Fibroblast of skin of left biceps (primary cell): ENCODE measurements at places on chromosomes 7 and 10.

GRCh38 chr10:7035126-7035761, 375.6 kb downstream of the SFMBT2 start:
- no peak for DNase-seq

DNA sequence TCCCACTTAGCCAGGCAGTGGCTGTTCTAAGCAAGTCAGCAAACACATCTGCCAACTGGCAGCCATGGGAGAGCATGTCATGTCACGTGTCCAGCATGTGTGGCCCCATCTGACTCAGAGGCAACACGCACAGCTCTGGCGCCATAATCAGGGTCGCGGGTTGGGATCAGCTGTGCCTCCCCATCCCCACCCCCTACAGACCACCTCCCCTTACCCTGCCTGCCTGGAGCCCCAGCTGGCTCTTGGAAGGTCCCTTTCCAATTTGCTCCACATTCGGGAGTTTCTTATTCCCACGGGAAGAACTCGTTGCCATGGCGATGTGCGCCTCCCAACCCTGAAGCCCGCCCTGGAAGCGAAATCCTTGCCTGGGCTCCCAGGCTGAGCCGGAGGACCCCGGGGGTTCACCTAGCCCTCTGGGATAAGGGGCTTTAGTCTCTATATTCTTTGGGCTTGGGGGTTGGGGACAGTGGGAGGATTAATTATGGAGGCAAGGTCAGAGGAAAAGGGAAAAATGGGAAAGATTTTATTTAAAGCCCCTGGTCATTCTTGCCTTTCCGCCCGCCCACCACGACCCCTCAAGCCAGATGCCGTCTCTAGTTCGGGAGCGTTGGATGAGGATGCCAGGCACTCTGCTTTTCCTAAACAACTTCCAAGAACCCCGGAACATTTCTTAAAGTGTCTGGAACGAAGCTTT, 283.7 kb downstream of the ZEB1 start:
- peak; percentile 45 for DNase-seq

DNA sequence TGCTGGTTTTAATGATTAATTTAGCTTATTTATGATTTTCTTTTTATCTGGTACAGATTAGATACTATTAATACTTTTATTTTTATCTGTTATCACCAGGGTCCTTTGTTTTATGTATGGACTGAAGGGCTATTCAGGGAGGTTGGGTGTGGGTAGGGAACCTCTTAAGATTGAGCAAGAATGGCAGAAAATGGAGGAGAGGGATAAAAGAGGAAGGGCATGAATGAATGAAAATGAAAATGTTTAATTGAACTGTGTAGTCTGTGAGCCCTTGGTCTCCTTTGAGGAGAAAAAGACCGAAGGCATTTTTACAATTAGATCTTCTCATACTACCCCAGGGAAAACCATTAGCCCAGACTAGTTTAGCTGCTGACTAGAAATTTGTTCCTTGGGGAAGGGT, 93.1 kb downstream of the CDK14 start:
- no peak for DNase-seq

DNA sequence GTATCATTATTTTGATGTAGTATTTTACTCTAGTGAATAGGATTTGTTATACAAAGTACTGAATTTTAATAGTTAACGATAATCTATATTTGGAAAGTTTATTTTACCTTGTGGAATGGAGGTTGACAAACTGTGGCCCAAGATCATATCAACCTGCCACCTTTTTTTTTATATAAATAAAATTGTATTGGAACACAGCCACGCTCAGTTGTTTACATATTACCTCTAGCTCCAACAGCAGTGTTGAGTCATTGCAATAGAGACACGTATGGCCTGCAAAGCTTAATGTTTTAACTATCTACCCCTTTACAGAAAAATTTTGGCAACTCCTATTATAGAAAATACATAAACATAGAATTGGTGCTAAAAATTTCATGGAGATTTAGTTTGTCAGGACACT, 239.3 kb downstream of the THSD7A start:
- no peak for DNase-seq

GRCh38 chr10:62817766-62818425, 1.7 kb upstream of the EGR2 start:
- DNase-seq = no peak

DNA sequence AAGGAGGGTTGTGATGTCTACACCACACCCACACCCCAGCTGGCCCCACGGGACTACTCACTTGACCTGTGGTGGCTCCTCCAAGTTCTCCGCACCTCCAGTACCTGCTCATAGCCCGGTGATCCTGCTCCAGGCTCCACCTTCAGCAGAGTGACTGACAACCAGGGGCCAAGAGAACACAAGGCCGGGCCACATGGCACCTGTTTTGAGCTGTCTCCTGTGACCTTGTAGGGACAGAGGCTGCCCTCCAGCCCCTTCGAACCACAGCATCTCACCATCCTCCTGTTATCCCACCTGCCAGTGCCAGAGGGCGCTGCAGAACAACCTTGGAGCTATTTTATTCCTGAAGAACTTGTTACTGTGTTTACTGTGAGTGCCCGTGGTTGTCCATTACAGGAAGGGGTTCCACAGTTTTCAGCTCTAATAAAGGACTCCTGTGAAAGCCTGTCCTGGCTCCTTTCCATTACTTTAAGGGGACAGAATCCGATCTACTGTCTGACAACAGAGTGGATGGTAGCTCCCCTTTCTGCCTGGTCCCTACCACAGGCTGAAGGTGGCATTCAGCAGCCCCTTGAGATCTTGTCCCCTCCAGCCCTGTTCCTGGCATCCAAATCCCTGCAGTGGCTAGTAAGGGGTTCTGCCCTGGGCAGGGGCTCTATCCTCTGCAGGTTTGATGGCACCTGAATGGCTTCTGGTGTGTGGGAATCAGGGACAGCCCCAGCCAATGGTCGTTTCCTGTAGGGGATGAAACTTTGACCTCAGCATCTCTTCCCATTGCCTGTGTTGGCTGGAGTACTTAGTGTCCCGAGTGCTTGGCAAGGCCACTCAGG, 50.8 kb downstream of the C10orf120 start:
- no peak for DNase-seq

DNA sequence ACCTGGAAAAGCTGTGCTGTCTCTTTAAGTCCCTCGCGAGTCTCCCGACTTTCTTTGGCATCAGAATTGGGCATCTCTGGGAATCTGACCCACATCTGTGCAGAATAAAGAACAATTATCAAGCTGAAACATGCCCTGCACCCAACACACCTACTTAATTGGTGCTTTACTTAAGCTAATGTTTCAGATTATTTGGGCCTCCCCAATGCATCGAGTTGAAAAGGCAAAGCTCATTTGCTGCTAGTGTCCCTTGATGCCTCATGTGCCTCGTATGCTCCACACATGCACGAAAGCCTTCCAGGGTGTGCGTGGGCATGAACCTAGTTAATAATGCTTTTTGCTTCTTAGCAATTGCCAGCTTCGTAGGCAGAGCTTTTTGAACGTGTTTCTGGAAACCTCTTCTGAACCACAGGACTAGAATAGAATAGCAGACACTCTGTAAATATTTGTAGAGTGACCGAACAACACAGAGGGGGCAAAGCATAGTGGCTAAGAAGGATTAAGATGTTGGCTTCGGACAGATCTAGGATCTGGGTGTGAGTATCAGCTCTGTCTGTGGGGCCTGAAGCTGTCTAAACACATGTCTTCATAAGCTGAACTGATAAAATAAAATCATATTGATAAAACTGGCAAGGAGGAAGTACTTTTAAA, 26.7 kb upstream of the FGFR2 start:
- no peak for DNase-seq

DNA sequence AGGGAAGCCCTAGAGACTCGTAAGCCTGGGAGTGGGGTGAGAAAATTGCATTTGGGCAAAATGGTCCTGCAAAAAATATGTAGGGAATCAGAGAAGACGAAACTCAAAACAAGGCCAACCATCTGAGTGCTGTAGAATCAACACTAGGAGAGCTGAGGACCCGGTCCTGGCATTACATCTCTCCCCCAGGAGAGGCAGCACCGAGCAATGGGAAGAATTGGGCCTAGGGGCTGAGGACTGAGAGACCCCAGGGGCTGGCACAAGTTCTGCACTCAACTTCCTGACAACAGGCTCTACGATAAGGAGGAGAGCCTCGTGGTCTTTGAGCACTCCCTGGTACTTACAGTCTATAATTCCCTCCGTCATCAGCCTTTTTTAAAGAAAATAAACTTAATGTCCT, 47.6 kb downstream of the BPGM start:
- no peak for DNase-seq

GRCh38 chr10:34190580-34190979, 624.5 kb downstream of the PARD3 start:
- DNase-seq = no peak

DNA sequence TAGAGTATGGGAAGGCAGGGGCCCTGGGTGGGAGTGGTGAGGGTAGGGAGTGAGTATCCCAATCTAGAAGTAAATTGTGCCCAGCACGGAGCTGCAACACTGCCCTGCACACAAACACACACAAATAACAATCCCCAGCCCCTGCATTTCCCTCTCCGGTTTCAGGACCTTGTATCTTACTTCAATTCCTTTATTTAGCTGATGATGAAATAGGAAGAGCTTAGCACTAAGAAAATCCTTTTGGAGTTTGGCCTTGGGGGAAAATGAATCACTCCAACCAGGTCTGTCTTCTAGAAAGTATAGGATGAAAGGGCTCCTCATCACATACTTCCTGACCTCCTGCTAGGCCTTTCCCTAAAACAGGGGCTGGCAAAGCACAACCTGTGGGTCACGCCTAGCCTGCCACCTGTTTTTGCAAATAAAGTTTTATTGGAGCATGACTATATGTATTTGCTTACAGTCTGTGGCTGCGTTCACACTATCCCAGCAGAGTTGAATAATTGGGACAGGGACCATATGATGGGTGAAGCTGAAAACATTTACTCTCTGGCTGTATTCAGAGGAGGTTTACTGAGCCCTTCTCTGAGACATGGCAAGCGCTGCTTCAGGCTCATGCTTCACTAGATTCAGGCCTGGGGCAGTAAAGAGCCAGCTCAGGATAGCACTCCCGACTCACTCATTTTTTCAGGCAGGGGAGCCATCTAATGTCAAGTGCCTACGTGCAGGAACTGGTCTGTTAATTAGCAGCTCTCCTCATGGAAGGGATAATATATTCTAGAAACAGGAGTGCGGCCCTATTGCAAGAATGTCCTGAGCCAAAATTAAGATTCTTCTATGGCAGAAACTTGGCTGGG, 111.0 kb downstream of the EGFR start:
- DNase-seq = no peak

DNA sequence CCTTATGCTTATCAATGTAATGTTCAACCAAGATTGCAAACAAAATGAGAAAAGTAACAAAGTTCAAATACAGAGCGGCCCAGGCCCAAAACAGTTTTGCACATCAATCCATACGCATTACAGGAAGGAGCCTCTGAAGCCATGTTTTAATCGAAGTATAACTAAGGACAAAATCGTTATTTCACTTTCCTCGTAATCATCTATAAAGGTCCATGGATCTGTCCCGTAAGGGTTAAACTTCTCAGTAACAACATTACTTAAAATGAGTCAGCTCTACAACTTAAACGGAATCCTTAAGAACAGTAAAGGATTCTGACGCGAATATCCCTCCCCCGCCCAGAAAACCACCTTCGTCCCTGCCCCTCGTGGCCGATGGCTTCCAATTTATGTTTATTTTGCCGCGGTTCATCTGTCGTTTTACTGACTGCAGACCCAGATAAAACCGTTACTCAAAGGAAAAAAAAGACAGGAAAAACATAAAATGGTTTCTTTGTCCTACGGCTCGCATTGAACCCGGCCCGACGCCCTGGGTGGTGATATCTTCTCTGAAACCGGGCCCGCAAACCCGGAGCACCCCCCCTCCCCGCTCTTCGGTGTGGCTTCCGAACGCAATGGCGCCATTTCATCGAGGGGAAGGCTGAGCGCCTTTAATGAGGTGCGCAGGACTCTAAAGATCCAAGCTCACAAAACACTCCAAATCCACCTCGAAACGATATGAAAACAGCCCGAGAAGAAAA, 1.1 kb downstream of the HNRNPA2B1 start:
- DNase-seq = no peak

GRCh38 chr10:6019796-6020195, 42.4 kb downstream of the IL2RA start:
- no peak for DNase-seq

DNA sequence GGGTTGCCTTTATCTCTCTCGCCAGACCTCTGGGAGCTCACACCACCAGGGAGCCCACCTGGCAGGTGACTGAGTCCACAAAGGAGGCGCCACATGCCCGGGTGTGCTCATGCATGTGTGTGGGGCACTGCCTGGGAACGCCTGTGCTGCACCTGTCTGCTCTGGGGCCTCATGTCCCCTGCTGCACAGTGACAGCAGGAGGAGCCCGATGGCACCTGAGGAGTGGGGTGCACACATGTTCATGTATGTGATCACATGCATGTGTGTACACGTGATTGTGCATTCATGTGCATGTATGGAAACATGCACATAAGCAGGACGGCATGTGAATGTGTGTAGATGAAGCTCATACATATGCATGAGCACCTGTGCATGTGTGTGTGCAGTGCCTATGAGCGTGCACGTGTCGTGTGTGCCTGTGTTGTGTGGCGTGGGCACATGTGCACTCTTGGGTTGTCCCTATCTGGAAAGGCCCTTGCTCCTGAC, 22.0 kb downstream of the YKT6 start:
- no peak for DNase-seq

- no peak for DNase-seq
These were observed 291.7 kb downstream of the DNAJB6 start for GRCh38 chr7:157628456-157628855.

DNA sequence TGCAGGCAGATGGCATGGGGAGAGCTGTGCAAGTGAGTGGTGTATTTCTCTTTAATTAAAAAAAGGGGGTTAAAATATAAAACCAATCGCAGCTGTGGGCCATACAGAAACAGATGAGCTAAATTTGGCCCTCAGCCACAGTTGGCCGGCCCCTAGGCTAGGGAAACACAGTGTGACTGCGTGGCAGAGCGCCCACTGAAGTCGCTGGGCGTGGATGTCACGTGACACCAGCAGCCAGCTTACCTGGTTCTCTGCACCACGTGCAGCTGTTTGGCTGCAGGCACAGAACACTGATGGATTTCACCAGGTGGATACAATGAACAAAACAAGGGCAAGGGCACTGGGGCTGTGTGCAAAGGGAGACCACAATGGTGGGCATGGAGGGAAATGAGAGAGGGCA, 119.3 kb upstream of the ZNF746 start:
- DNase-seq = no peak

GRCh38 chr7:26376175-26376917, 84.7 kb downstream of the SNX10 start:
- no peak for DNase-seq
